ENCODE measurements at places on chromosomes 13 and 19.

DNA sequence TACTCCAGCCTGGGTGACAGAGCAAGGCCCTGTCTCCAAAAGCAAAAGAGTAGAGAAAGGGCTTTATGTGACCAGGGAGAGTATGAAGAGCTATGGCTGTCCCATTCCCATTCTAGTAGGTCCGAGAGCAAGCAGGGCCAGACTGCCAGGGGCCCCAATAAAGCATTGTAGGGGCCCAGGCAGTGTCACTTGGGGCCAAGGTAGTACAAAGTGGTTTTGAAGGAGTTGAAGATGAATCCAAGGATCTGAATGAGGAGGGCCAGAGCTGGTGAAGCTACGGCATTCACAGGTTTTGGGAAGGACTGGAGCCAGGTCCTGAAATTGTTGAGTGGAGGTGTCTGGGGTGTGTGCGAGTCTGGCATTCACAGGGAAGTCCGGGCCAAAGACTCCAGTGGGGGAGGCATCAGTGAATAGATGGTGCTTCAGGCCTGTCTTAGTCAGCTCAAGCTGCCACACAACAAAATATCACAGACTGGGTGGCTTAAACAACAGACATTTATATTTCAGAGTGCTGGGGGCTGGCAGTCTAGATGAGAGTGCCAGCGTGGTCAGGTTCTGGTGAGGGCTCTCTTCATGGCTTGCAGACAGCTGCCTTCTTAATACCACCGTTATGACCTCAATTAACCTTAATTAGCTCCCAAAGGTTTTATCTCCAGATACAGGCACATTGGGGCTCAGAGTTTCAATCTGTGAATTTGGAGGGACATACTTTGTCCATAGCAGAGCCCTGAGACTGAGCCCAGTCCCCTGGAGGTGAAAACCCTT lies 9.9 kb downstream of the NACC1 start:
- DNase-seq: no peak

DNA sequence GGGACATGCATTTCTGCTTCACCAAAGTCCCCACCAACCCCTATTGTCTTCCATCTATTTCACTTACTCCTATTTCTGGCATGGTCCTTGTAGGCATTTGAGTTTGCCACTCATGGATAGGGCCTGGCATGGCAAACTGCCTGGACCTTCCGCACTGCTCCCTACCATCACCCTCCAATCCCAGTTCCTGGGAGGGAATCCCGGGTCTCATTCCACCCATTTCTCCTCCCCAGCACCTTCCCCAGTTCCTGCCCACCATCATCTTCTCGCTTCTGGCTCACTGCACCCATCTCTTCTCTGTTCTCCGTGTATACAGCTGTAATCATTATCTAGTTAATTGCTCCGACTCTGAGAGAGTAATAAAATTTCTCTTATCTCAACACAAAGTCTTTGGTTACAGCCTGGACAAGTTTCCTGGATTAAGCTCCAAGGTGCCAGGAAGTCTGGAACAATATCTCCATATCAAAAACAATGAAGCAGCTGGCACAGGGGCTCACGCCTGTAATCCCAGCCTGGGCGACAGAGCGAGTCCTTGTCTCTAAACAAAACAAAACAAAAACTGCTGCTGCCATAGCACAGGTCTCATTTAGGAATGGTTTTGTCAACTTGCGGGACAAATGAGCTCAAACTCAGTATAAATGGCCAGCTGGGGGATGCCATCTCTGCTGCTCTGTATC lies 17.0 kb upstream of the COX7A1 start:
- no peak for DNase-seq

DNA sequence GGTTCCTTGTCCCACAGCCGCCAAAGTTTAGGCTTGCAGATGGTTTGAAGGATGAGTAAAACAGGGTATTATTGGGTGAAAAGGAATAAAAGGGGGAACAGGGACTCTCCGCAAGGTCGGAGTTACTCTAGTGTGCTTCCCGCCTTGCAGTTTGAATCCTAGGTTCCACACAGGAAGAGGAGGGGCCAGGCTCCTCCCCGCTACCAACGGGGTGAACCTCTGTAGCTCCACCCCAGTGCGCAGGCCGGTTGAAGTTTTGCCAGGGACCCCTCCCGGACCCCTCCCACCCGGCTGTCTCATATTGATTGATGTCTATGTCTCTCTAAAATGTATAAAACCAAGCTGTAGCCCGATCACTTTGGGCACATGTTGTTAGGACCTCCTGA lies 11.6 kb upstream of the GTF2F2 start:
- DNase-seq: peak; percentile 2

GRCh38 chr13:24221007-24221406 lies 60.5 kb downstream of the SPATA13 start:
- no peak for DNase-seq

- no peak for DNase-seq
Measured at GRCh38 chr13:42017264-42017663, 31.2 kb upstream of the DGKH start.

DNA sequence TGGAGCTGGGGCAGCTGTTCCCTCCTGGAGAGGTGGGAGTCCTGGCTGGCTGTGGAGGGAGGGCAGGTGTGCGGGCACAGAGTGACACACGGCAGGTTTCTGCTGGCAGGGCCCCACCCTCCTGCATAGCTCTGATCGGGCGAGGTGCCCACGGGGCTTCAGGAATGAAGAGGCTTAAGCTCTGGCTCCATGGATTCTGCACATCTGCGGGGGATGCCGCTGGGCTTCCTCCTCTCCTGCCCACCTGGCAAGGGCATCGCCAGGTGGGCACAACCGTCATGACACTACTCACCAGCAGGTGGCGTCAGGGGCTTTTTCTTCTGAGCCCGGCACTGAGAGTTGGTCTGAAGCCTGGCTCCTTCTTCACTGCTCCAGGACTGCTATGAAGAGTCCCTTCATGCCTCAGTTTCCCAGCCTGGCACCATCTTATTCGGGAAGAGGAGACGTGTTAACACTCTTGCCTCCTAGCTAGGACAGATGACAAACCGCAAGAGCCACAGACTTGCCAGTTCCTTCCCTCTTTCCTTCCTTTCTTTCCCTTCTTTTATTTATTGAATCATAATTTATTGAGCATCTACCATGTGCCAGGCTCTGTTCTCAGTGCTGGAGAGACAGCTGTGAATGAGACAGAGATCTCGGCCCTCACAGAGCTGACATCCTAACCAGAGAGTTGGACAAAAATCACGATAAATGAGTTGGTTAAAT lies 15.2 kb upstream of the PAK4 start:
- DNase-seq: peak; percentile 80

DNA sequence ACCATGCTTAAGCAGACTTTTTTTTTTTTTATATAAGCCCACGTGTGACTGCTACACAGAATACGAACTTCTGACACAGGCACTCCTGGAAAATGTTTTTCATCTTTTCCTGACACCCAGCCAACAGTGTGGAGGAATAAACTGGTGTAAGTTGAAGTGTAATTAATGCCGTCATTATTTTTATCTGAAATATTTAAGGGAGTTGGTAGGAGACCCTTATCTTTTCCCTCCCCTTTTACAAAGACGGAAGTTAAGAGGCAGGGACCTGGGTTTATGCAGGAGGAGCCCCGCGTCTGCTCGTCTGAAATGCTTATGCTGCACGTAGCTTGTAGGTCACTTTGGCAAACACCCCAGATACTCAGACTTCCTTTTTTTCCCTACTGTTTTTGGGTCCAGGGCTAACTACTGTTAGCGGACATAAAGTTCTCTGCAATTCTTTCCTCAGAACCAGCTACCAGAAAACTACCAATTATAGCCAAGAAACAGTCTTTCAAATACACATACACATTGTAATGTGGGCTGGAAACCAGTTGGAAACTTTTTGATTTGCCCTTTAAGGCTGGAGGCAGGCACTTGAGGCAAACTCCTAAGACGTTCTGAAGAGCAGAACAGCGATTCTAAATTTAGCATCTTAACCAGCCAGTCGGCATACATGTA lies 50.8 kb downstream of the EFNB2 start:
- no peak for DNase-seq

- DNase-seq: no peak
Measured at GRCh38 chr19:46739290-46739771, 6.5 kb upstream of the FKRP start.

DNA sequence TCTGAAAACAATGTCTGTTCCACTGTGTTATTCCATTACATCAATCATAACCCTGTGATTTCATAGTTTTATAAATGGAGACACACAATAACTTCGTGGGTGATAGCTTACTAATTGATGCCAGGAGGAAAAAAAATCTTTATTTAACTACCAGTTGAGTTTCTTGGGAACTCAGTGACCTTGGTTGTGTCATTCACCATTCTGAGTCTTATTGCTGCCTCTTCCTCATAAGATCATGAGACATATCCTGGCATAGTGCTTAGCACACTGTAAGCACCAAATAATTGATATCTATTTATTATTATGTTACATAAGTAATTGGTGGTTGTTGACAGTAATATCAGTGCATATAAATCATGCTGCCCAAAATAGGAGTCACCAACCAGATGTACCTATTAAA lies 39.1 kb upstream of the SIN3B start:
- DNase-seq: no peak

- DNase-seq: no peak
Measured at GRCh38 chr13:102897371-102898138, 51.7 kb downstream of the ERCC5 start.

DNA sequence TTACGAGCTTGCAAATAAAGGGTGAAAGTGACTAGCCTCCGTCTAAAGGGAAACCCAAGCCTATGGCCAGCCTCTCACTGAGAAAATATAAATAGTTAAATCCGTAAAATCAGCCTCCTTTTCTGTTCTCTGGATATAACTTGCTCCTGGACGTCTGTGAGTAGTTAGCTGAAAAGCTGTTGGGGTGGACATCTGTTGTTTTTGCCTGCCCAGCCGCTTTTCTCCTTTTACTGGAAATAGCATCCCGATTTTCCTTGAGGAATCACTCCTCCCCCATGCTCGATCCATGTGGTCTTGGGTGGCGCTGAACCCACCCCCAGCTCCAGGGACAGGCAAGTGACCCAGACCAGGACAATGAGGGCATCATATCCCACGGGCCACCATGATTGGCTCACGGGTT lies 291.5 kb upstream of the ZNF507 start:
- DNase-seq: no peak

DNA sequence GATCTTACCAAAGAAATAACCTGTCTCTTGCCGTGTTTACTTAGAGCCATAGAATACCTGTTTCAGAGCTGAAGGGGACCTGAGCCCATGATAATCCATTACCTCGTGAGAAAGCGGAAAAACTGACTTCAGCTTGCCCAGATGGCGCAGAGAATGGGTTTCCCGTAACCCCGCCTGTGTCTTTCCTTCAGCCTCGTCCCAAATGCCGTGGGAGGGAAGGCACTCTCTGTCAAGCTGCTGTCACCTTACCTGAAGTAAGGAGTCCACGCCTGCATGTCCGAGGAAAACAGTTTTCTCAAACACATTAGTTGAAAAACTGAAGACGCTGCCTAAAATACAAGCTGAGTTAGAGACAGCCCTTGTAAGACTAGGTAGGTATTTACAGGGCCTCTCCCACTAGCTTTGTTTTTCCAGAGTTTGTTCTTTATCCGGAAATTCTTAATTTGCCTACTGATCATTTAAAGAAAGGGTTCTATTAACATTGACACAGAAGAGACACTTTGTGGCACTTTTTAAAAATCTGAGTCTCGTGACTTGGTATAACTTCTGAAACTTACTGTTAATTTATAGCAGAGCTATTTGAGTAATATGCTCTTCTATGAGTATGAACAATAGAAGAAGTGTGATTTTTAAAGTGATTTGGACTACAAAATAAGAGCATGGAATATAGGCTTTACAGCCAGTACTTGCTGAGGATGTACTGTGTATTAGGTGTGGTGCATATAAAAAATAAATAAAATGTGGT lies 1.3 kb upstream of the INTS6 start:
- peak; percentile 45 for DNase-seq

DNA sequence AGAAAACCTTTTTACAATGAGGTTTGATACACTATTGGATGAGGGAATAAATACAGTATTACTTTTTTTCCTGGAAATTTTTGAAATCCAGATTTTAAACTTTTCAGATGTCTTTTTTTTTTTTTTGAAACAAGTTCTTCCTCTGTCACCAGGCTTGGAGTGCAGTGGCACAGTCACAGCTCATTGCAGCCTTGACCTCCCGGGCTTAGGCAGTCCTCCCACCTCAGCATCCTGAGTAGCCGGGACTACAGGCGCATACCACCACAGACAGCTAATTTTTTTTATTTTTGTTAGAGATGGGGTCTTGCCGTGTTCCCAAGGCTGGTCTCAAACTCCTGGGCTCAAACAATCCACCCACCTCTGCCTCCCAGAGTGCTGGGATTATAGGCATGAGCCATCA lies 96.8 kb downstream of the RNF17 start:
- no peak for DNase-seq

DNA sequence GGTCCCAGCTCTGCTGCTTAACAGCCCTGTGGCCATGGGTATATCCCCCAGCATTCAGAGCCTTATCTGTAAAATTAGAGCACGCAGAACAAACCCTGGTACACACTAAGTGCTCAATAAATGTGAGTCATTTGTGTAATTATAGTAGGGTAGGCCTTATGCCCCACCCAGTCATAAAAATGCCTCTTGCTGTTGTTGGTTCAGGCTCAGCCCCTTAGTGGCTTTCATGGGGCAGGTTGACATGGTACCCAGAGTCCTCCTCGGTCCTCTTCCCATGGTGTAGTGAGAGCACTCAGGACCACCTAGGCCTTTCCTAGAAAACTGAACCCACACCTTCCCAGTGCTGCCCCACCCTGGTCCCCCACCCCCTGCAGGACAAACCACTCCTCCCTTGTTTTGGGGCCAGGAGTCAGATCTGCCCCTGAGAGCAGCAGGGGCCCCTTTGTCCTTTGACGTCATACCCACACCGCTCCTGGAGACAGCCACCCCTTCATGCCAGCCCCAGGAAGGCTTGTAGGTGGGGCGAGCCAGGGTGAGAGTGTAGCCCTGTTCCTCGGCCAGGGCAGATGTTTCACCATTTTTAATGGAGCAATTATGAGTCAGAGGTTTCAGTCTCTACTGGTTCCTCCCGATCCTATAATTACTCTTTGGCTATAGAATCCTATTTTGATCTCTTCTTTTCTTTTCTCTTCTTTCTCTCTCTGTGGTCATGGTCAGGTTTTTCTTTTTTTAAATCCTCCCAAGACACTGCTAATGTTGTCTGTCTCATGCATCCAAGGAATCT lies 36.8 kb downstream of the ACTN4 start:
- DNase-seq: no peak

GRCh38 chr13:28451482-28452217 lies 43.3 kb downstream of the FLT1 start:
- no peak for DNase-seq

DNA sequence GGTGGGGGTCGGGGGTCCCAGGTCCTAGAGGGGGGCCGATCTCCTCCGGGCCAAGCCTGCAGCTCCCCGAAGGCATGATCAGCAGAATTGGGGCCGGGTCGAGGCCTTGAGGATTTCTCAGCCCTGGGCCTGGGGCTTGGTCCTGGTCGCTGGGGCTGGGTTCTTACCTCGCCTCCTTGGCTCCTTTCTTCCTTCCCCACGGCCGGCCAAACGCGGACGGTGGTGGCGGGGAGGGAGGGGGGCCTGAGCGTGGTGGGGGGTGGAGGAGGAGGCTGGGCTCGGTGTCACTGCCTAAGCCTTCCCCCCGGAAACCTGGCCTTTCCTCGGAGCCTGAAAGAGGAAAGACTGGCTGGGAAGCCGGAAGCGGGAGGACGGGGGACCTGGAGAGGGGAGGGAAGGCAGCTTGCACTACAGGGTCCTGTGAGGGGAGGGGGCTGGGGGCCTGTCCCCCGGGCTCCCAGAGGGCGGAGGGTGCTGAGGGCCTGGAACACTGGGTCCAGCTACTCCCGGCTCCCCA lies at the start of gene ZNF579:
ZNF579 (minus strand) TSS at position 221 of the 517 bp plus-strand sequence. CDS start 1,209 bp downstream, outside the sequence.
- DNase-seq: peak; percentile 69
